ENCODE measurements at places on chromosomes 11 and 22.

DNA sequence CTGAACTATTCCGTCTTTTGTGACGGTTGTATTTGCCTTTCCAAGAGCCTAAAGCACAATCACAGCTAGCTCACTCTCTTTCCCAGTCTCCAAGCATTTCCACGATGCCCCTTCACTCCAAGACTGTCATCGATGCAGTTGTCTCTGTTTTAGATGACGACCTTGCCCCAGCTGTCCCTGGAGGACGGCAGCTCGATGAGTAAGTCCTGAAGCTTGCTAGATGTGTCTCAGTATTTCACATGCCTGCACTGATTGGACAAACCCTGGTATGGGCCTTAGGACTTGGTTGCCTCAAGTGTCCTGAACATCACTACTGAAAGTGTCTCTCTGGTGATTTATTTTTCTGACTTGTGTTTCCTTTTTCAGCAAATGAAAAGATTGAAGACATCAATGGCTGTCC is 129.9 kb downstream of the NAV2 start:
- DNase-seq = no peak

- no peak for DNase-seq
Observed at GRCh38 chr11:76768909-76769560, 14.1 kb upstream of the TSKU start.

- peak; percentile 23 for DNase-seq
Observed at GRCh38 chr11:32312865-32313403, 122.4 kb downstream of the WT1 start.

GRCh38 chr11:19664886-19665548 is 47.6 kb upstream of the NAV2 start:
- no peak for DNase-seq

- no peak for DNase-seq
Observed at GRCh38 chr11:94933223-94934130, 39.9 kb downstream of the CWC15 start.

- no peak for DNase-seq
Observed at GRCh38 chr22:22556578-22556977, 2.5 kb downstream of the PRAME start.

GRCh38 chr22:44002997-44003396 is 21.1 kb upstream of the PARVB start:
- DNase-seq = no peak

DNA sequence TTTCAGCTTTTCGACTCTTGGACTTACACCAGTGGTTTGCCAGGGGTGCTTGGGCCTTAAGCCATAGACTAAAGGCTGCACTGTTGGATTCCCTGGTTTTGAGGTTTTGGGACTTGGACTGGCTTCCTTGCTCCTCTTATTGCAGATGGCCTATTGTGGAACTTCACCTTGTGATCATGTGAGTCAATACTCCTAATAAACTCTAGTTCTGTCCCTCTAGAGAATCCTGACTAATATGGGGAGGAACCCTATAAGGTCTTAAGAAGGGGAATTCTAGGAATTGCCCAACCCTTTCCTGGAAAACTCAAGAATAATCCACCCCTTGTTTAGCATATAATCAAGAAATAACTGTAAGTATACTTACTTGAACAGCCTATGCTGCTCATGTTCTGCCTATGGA is 491.8 kb downstream of the TMEM135 start:
- DNase-seq = no peak

DNA sequence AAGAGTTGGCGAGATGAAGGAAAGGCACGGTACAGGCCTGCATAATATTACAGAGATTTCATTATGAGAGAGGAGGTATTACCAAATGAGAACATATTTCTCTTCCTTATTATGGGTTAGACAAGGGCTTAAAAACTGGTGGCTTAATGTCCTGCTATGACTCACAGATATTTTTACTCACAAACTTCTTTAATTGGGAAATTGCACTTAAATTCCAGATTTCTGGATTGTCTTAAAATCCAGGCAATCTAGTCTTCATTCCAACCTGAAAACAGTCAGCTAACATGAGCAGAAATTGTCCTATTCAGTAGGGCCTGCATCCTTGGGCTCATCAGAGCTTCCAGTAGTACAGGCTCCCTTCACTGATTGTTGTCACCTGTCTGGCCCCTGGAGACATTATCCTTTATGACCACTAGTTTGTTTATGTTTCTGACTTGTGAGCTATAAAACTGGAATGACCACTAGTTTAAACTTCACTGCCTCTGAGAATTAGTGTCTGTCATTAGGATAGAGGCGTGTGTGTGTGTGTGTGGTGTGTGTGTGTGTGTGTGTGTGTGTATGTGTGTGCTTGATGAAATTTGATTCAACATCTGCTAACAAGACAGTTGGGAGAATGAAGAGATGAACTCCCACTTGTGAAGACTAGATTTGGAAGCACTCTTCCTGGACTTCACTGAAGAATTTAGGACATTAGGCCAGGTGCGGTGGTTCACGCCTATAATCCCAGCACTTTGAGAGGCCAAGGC is 25.1 kb downstream of the DBX1 start:
- DNase-seq = no peak

DNA sequence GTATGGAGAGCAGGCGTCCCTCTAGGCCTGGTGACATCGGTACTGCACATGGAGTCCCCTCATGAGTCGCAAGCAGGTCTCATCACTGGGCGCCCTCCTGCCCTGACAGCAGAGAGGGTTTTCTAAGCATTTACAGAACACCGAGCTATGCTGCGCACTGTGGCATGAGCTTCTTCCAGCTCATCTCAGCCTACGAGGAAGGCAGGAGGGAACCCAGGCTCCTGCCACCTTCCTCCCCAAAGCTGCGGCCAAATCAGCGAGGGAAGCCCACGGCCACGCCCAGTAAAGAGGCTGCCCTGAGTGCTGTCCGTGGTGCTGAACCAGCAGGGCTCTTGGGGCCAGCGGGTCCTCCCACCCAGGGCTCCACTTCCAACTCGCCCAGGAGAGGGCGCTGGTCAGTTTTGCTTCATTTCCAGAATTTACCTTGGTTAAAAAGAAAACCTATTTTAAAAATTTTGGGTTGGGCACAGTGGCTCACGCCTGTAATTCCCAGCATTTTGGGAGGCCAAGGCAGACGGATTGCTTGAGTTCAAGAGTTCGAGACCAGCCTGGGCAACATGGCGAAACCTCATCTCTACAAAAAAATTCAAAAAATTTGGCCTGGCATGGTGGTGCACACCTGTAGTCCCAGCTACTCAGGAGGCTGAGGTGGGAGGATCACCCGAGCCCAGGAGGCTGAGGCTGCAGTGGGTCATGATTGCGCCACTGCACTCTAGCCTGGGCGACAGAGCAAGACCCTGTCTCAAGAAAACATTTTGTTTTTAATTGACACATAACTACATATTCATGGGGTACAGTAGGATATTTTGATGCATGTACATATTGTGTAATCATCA is 34.2 kb downstream of the PHF21B start:
- peak; percentile 77 for DNase-seq

DNA sequence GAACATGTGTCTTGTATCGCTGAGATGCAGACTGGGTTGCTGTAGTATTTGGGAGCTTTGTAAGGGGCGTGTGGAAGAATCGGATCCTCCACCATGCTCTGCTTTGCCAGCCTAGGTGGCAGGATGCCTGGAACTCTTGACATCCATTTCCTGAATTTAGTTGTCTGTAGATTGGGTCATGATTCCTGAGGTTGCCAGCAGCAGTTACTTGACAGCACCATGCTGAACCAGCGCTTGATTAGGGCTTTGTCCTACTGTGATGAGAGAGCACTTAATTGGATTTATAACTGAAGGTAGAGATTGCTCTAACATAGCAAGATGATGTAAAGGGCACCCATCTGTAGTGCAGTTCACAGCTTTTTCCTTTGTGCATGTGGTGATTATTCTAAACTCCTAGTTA is 75.6 kb upstream of the HORMAD2 start:
- no peak for DNase-seq

GRCh38 chr11:7524462-7525235 is 10.8 kb downstream of the PPFIBP2 start:
- DNase-seq = no peak

GRCh38 chr11:71238941-71239340 is 13.4 kb downstream of the SHANK2 start:
- no peak for DNase-seq

DNA sequence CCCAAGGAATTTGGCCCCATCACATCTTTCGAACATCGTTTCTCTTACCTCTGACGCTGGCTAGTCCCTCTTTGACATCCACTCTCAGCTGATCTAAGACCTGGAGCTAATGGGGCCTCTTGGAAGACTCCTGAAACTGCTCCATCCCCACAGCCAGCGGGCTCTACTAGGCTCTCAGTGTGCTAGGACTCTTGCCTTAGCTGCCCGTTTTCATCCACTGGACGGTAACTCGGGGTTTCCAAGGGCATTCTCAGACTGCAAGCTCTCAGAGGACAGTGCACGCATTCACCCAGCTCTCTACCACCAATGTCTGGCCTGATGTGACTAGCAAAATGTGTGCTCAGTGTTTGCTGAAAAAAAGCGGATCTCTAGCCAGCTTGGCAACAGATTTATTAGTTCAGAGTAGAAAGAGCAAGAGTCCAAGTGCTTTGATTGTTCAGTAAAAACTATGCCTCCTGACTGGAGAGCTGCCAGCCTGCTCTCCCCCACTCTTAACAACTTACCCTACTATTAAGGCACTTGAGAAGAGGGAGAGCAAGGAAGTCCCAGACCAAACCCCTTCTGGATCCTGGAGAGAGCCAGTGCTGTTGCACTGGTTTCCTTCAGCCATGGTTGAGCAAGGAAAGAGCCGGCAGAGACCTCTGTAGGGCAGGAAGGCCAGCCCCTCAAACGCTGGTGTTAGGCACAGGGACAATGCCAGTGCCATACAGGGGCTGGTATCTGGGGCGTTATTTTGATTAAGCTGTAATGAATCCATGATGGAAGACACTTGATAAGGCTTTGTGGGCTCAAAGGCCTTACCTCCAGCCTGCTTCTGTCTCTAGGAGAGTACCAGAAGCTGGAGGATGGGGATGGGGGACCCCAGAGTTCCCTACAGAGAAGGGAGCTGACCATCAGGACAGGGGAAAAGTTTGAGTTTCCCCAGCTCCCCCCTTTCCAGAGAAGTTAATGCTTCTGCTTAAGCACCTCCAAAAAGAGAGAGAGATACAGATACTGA is 9.2 kb downstream of the RELA start:
- no peak for DNase-seq

DNA sequence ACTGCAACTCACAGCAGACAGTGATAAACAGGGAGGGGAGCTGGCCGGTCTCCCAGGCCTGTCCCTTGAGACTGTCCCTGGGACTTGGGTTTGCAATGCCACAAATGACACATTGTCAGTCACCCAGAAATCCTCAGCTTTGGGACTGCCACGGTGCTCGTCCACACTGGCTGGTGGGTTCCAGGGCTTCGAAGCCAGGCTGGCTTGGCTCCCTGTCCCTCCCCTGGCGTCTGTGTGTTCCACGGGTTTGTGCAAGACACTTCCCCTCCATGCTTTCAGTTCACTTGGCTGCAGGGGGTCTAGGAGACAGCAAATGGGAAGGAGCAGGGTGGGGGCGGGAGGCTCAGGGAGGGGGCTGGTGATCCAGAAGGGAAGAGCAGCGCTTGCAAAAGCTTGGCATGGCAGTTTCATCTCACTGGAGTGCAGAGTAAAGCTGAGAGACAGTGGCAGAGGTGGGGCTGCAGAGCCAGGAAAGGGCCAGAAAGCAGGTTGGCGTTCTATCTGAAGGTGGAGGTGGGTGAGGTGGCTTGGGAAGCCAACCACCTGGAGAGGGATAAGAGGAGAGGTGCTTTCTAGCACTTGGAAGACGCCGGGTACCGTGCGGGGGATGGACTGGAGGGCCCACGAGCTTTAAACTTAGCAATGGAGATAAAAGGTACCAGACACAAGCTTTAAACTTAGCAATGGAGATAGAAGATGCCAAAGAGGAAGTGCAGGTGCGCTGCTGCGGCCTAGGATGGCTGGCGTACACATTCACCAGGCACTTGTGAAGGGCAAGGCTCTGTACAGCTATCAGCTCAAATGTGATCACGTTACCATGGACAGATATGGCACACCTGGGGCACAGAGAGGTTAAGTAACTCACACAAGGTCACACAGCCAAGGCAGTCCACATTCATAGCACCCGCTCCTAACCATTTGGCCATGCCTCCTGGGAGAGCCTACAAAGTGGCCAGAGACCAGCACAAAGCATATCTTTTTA is 86.4 kb upstream of the SHISAL1 start:
- DNase-seq = no peak

- DNase-seq = no peak
Observed at GRCh38 chr11:111554532-111554931, 14.0 kb downstream of the LAYN start.

DNA sequence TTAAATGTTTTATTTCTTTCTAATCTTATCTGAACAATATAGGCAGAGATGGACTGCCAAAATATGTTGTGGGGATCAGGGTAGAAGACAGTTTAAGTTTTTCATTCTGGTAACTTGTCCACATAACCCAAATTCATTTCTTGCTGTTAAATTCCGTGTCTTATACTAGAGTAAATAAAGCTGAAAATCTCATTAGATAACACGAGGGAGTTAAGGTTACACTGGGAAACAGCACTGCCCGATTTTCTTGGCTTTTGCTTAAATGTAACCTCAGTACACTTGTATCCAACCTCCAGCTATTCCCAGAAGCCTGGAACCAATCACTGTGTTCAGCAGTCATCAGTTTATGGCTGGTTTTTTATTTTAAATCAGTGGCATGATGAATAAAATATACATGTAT is 48.2 kb downstream of the MICAL3 start:
- DNase-seq = no peak

DNA sequence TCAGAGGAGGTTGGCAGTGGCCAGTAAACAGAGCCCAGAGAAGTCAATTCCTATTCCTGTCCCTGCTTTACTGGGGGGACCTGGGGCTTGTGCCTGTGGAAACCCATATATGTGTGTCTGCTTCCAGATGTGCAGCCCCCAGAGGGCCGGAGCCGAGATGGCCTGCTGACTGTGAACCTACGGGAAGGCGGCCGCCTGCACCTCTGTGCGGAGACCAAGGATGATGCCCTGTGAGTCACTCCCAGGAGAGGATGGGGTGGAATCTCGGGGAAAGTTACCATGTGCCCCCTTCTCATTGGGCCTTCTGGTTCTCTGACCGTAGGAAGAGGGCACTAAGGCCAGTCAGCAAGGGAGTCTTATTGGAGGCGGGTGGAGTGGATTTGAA is 5.3 kb downstream of the PLEKHB1 start:
- no peak for DNase-seq

DNA sequence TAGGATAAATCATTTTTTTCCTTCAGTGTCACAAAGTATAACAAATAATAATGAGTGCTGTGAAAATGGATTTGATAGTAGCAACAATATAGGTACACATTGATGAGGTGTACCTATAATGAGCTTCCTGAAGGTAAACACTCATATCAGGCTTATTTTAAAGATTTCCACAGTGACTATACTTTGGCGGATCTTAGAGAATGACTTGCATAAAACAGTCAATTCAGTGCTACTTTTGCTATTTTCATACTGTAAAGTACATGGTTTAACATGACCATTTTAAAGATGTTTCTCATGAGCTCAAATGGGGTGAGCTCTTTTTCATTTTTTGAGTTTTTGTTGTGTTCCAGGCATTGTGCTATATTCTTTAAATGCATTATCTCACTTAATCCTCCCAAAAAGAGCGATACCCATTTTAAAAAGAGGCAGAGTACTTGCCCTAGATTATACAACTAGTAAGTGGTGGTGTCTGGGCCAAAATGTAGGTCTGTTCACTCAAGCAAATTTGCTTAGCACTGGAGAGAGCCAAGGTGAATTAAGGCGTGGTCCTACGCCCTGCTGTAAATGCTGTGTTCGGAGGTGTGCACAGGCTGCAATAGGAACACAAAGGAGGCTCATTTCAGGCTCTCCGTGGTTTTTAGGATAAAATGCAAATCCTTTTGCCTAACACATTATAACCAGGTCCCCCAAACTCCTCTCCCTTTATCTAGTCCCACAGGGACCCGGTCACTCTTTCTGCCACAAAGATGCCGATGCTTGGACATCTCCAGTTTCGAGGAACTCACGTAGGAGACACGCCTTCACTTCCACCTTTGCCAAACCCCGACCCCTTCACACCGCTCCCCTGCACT is 617 bp upstream of the ALKBH3 start:
- DNase-seq = no peak
